ENCODE measurements at places on chromosomes 2 and 18.
A peak's percentile ranks its signal among the peaks of the same experiment; 100 is the strongest.

DNA sequence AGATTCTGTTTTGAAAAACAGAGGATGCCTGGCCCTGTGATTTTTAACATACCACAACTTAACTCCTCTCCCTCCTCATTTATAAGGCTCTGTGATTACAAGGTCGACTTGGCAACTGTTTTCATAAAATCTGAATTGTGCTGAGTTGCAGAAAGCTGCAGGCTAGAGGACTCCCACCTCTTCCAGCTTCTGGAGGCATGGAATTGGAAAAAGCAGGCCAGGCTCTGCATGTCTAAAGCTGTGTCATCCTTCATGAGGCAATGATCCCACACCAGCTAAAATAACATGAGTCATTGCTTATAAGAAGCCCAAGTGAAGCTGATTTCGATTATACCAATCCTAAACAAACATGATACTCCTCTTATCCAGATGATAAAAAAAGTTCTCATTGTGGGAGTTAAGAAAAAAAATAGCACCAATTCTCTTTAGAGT lies 11.7 kb downstream of the ARHGAP28 start:
- DNase-seq = peak; percentile 55

DNA sequence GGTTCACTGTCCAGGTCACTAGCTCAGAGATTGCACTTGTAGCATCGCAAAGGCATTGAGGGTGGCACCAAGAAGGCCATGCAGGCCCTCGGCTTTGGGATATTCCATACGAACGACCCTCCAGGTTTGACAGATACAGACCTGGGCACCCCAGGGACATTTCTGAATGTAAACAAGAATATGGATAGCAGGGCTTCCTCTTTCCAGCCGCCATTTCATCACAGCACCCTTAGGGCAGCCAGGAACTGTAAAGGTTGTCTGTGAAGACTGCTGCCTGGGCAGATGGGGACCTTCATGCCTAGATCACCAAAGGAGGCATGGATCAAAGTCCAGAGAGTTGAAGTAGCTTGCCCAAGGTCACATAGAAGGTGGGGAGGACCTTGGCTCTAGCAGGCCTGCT lies 70.5 kb downstream of the ACTR2 start:
- DNase-seq = no peak

DNA sequence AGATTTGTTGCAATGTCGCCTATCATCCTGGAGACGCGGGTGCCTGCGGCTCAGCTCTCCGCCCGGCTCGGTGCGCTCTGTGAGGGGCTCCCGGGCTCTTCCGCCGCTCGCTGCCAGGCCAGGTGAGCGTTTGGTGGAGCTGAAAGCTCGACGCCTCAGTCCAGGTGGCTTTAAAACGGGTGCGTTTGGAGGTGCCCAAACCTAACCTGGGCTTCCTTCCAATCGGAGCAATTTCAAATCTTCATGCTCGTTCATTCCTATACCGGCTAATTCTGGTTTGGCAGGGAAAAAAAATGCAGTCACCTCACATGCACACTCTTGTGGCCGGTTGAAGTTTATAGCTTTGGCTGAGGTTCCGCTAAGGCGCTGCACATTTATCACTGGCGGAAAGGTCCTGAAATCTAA lies at the start of gene SLC16A14:
SLC16A14 (minus strand) TSS at position 274 of the 405 bp plus-strand sequence. CDS start 9,572 bp downstream, outside the sequence.
- no peak for DNase-seq

GRCh38 chr2:43307973-43308372 lies 81.6 kb upstream of the ZFP36L2 start:
- no peak for DNase-seq

GRCh38 chr18:10201659-10202058 lies 252.8 kb upstream of the APCDD1 start:
- DNase-seq = no peak

DNA sequence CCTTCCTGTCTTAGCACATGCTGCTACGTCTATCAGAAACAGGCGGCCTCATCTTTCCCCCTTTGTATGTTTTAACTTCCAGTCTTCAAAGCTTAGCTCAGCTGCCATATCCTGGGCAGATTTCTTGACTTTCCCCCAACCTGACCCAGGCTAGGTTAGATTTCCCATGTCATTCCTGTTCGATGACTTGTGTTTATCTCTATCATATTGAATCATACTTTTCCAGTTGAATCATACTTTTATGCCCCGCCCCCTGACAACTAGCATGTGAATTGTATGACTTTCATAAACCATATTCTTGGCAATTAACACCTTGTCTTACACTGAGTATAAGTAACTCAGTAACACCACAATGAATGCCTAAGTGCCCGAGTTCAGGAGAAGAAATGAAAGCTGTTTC lies 128.3 kb downstream of the CYRIA start:
- DNase-seq = peak; percentile 26

- DNase-seq = no peak
Measured at GRCh38 chr2:44244135-44244871, 31.0 kb upstream of the SLC3A1 start.

GRCh38 chr2:196407675-196408264 lies 231.7 kb upstream of the CCDC150 start:
- no peak for DNase-seq

DNA sequence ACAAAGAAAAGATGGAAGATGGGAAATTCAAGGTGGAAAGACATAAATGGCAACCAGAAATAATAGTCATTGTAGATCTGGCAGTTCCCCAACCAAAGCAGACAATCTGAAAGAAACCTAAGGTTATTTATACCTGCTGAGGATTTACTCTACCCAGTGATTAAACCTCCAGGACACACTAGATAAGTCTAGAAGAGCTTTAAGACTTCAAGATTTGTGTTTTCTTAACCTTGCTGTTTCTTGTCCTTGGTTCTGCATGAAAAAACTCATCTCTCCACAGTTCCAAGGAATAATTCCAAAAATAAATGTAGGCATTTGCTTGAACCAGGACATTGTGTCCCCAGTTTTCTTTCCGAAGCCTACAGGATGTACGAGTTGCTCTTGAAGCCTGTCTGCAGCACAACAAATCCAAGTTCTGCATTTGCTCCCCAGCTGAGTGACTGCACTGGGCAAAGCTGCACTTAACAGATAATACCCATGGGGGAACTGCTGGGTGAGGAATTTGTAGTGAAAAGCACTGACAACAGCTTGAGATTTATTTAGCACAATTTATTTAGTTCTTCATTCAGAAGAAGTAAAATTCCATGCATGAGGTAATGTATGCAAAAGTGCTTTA lies 19.8 kb downstream of the DTNA start:
- no peak for DNase-seq

DNA sequence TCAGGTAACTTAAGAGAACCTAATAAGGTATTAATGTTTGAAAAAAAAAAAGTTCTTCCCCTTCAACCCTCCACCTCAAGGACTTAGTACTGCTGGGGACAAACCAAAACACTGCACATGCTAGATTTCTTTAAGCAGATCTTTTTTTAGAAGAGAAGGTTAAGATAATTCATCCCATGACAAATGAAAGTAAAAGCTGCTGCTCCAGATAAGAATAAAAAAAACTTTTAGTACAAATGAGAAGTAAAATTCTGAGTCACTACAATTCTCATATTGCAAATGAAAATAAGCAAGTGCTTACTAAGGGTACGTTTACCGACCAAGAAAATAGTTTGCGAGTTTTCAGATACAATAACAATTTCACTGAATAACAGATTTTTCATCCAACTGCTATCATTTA lies 8.9 kb downstream of the STAM2 start:
- DNase-seq = no peak

- no peak for DNase-seq
Measured at GRCh38 chr2:2823061-2823753, 492.1 kb upstream of the MYT1L start.

DNA sequence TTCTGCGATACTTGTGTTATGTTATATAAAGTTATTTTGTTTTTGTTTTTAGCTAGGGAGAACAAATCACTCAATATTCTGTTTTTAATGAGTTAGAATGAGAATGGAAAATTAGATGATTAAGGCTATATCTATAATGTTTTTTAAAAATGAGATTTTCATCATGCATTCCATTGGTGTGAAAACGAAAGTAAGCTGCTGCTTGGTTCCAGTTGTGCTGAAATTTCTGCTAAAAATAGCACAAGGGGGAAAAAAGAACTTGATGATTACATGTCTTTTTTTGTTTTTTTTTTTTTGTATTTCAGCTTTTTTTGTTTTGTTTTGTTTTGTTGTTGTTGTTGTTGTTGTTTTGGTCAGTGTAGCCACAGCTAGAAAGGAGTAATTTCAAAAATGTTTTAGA lies 242.6 kb upstream of the KCNJ3 start:
- no peak for DNase-seq

- DNase-seq = no peak
Measured at GRCh38 chr18:70234667-70235459, 29.4 kb upstream of the RTTN start.

DNA sequence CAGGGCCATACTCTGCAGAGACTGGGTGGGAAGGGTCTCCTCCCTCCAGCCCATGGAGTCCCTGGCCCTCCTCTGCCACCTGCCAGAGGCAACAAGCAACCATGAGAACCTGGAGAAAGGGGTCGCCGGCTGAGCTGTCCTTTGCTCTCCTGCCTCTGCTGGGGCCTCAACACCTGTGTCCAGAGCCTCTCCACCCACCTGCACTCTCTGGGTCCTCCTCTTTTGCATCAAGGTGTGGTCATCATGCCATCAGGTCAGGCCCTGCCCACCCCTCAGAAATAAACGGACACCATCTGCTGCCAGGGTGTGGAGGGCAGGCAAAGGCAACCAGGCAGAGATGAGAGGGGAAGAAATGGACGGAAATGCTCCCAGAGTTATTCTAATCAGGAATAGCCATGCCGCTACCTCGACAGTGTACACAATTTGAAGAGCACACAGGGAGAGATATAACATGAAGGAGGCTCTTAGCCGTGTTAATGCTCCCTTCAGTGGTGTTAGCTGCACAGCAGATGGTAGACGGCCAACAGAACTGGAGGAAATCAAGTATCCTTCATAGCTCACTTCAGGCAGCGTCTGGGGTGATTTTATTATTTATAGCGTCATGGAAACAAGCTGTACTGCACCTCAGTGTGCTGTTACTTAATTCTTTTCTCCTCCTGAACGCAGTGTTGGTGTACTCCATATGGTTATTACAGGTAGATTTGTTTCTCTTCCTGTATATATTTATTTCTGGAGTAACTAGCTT lies 247.9 kb downstream of the TSN start:
- no peak for DNase-seq

DNA sequence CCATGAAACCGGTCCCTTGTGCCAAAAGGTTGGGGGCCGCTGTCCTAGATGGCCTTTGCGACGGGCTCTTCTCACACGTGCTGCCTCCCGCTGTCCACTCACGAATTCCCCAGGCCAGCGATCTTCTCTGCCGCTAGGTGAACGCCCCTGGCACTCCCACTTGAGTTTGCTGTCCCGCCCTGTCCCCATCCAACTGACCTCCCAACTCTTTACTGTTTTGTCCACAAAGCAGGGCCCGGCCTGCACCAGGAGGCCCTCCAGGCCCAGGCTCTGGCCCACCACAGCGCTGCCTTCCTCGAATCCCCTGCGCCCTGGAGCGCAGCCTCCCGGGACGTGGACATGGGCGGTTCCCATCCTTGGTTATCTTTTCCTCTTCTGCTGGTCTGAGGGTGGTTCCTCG lies 69.7 kb upstream of the PXDN start:
- no peak for DNase-seq

- DNase-seq = no peak
Measured at GRCh38 chr2:115483666-115484065, 1041.2 kb downstream of the DPP10 start.

DNA sequence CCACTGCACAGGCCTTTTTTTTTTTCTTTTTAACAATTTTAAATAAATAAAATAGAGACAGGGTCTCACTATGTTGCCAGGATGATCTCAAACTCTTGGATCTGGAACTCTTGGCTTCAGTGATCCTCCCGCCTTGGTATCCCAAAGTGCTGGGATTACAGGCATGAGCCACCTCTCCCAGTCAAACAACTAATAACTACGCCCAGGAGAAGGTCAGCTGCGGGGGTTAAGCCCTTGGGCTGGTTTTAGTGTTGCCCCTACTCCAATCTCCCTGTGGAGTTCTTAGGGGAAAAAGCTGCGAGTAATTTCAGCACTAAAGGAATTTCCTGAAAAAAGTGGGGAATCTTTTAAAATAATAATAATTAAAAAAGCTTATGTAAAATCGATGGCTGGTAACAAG lies 96.4 kb upstream of the XPO1 start:
- DNase-seq = no peak

- DNase-seq = no peak
Measured at GRCh38 chr2:189798312-189799029, 14.2 kb downstream of the PMS1 start.

- no peak for DNase-seq
Measured at GRCh38 chr2:32064021-32064601, 755 bp downstream of the SPAST start.

DNA sequence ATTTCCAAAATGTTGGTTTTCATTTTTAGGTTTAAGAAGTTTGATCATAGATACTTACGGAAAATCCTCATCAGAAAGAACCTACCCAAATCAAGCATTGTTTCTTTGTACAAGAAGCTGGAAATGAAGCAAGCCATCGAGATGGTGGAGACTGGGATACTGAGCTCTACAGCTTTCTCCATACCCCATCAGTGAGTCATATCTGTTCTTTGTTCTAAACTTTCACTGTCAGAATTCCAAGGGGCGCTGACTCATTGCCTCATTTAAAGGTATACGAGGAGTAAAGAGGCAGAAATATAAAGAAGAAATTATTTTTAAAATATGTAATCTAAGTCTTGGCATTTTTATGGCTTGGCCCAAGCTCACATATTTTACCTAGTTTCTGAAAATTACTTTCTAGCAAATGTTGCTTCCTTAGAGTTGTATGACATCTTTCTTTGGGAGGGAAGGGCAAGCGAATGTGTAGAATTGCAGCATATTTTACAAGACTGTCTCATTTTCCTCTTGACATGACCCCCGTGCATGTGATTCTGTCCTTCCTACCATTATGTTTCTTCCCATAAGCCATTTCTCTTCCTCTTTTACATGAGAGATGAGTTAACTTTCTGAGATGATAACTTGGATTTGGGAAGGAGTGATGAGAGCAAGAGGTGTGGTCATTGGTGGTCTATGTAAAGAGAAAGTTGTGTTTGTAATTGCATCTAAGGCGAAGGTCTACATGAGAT lies 41.2 kb downstream of the SLC9A4 start:
- peak; percentile 48 for DNase-seq

- peak; percentile 26 for DNase-seq
Measured at GRCh38 chr2:144012304-144012703, 507.6 kb downstream of the ZEB2 start.

DNA sequence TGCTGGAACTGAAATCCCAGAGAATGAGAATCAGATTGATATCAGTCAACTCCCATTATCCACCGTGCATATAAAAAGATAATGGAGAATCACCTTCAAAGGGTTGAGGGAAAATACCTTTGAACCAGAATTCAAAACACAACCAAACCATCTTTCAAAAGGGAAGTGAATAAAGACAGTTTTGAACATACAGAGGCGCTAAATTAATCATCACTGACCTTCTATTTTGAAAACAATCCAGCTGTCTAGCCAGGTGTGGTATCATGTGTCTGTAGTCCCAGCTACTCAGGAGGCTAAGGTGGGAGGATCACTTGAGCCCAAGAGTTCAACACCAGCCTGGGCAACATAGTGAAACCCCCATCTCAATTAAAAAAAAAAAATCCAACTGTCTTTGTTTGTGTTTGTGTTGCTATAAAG lies 63.6 kb downstream of the TRABD2A start:
- no peak for DNase-seq
